ENCODE measurements at places on chromosomes 3 and 15.

GRCh38 chr15:73683777-73684580 lies at the start of gene CD276:
TSS of gene CD276 (plus strand) at chr15:73684383. CDS start at chr15:73699640, 15,257 bp downstream.
- H3K4me3 ChIP-seq = peak within 1 kb of the TSS; percentile 75
- DNase-seq = peak; percentile 86
- no peaks in the 10 kb centered on the region for H3K36me3 ChIP-seq
- peaks cover 23% of the 10 kb centered on the region for H3K27me3 ChIP-seq
- peak within 1 kb of the TSS; percentile 88 for H3K27ac ChIP-seq
- peaks cover 42% of the 10 kb centered on the region for H3K4me1 ChIP-seq

DNA sequence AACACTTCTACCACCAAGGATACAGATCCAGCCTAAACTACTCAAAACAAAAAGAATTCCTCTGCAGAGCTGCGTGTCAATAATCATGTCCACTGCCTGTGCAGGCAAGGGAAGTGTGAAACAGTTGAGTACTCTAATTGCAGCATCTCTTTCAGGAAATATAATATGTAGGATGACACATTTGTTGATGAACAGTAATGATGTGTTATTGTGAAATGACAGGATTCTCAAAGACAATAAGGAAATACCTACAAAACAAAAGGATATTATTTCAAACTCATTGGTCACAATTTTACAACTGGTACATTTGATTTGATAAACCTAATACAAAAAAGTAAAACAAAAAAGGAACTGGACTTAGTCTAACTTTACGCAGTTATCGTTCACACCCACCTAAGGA lies 4.4 kb downstream of the SPG11 start:
- no peak overlapping the region for H3K27ac ChIP-seq
- H3K27me3 ChIP-seq = no peaks in the 10 kb centered on the region
- H3K36me3 ChIP-seq = peaks cover 19% of the 10 kb centered on the region
- DNase-seq = no peak

DNA sequence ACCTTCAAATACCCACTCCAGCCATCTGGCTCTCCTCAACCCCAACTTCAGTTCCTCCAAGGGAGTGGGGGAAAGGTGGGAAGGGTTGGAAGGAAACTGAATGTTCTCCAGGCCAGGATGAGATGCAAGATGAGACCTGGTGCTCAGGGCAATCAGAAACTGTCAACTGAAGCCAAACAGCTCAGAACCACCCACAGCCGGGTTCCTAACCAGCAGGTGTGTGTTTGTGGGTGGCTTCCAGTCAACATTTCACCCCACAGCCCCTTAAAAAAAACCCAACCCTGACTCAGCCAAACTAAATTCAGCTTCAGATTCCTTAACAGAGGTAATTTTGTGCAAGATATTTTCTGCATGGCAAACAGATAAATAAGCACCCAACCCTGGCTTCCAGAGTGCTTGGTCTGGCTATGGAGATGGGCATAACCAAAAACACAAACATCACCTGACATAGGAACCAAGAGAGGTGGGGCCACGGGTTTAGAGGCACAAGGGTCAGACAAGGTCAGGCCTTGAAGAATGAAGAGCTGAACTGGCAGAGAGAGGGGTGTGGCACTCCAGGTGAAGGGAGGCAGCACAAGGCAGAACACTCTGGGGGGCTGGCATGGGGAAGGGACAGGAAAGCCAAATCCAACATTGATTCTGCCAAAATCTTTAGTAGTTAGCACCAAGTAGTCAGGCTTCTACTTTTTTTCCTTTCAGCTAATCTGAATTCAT lies 34.7 kb downstream of the ZNF445 start:
- peaks cover 19% of the 10 kb centered on the region for H3K4me1 ChIP-seq
- no peak overlapping the region for H3K27ac ChIP-seq
- peaks cover 45% of the 10 kb centered on the region for H3K36me3 ChIP-seq
- H3K27me3 ChIP-seq = no peaks in the 10 kb centered on the region
- no peak for DNase-seq

DNA sequence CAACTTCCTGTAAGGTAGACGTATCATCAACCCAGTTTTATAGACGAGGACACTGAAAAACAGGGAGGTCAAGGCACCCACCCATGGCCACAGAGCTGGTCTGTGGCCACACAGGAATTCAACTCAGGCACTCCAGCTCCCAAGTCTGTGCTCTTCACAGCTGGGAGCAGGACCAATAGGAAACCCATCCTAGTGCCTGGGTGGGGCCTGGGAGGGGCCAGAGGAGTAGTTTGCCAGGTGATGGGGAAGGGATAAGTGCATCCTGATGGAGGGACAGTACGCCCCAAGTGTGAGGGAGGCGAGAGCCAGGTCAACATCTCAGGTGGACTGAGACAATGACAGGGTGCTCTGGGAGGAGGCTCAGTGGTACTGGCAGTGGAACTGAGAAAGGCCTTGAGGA lies 22.0 kb downstream of the KIF9 start:
- no peak for DNase-seq
- no peak overlapping the region for H3K4me3 ChIP-seq
- H3K36me3 ChIP-seq = no peaks in the 10 kb centered on the region

GRCh38 chr3:109926376-109926775 lies 589.0 kb upstream of the DPPA4 start:
- H3K4me3 ChIP-seq = no peak overlapping the region
- H3K4me1 ChIP-seq = no peaks in the 10 kb centered on the region
- no peak overlapping the region for H3K27ac ChIP-seq
- DNase-seq = no peak
- H3K27me3 ChIP-seq = no peaks in the 10 kb centered on the region
- no peaks in the 10 kb centered on the region for H3K36me3 ChIP-seq

DNA sequence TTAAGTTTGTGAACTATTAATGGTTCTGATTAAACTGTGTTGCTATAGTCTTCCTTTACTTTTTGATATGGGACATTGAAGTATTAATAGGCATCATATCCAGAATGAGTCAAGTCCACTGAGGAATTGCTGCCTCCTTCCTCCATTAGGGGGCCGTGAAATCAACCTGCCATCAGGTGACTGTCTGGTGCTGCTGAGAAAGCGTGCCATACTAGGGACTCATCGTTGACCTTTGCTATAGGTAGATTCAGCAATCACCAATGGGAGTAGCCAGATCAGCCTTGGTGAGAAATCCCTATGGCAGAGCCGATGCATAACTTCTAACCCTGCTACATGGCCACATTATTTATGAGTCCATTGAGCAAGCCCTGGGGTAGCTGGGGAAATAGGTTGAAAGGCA lies 30.1 kb upstream of the SLC28A2 start:
- H3K36me3 ChIP-seq = no peaks in the 10 kb centered on the region
- no peaks in the 10 kb centered on the region for H3K4me1 ChIP-seq

- H3K4me3 ChIP-seq = no peak overlapping the region
- H3K36me3 ChIP-seq = peaks cover 89% of the 10 kb centered on the region
- no peaks in the 10 kb centered on the region for H3K27me3 ChIP-seq
- no peaks in the 10 kb centered on the region for H3K4me1 ChIP-seq
- H3K27ac ChIP-seq = no peak overlapping the region
- DNase-seq = no peak
Observed at GRCh38 chr3:33019981-33020380, 68.5 kb downstream of the CCR4 start.

- no peak overlapping the region for H3K4me3 ChIP-seq
- no peak for DNase-seq
- H3K27ac ChIP-seq = no peak overlapping the region
- H3K4me1 ChIP-seq = no peaks in the 10 kb centered on the region
- H3K27me3 ChIP-seq = no peaks in the 10 kb centered on the region
Observed at GRCh38 chr3:76308541-76308940, 523.2 kb upstream of the ZNF717 start.

GRCh38 chr3:141538568-141539240 lies 51.9 kb downstream of the RASA2 start:
- no peak for DNase-seq
- no peaks in the 10 kb centered on the region for H3K27me3 ChIP-seq
- H3K27ac ChIP-seq = no peak overlapping the region
- peaks cover 15% of the 10 kb centered on the region for H3K4me1 ChIP-seq
- H3K36me3 ChIP-seq = peaks cover 40% of the 10 kb centered on the region

DNA sequence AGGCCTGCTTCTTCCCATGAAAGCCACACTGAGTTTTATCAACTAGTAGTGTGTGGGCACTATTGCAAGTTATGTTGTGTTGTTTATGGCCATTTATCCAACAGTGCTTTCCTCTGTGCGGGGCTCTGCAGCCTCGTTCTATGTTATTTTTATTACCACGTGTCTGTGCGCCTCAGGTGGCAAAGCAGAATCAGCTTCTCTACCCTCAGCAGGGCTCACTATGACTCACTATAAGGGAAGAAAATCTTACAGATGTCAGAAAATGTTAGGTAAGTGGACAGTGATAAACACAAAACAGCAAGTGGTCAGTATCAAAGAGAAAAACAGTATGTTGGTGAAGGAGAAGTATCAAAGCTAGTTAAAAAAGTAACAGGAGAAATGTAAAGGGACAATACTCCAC lies 61.4 kb downstream of the MOBP start:
- no peak overlapping the region for H3K4me3 ChIP-seq
- DNase-seq = no peak
- H3K4me1 ChIP-seq = no peaks in the 10 kb centered on the region
- H3K27me3 ChIP-seq = no peaks in the 10 kb centered on the region

GRCh38 chr3:181637056-181637455 lies 74.7 kb upstream of the SOX2 start:
- H3K4me1 ChIP-seq = no peaks in the 10 kb centered on the region
- DNase-seq = no peak
- H3K36me3 ChIP-seq = no peaks in the 10 kb centered on the region
- no peaks in the 10 kb centered on the region for H3K27me3 ChIP-seq
- no peak overlapping the region for H3K27ac ChIP-seq

DNA sequence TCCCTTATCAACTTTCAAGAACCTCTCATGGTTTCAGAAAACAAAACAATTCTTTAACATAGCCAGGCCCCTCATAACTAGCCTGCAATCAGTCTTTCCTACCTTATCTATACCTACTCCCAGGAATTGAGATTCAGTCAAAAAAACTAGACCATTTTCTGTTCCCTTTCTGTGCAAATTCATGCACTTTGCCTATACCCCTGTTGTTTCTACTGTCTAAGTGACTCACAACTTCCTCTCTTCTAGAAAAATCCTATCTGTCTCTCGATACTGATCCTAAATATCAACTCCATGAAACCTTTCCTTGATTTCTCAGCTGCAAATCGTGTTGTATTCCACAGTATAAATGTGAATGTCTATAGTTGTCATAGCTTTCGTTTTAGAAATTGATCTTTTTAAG lies 10.9 kb upstream of the IL1RAP start:
- no peak for DNase-seq
- H3K36me3 ChIP-seq = no peaks in the 10 kb centered on the region
- no peak overlapping the region for H3K27ac ChIP-seq
- no peaks in the 10 kb centered on the region for H3K27me3 ChIP-seq

DNA sequence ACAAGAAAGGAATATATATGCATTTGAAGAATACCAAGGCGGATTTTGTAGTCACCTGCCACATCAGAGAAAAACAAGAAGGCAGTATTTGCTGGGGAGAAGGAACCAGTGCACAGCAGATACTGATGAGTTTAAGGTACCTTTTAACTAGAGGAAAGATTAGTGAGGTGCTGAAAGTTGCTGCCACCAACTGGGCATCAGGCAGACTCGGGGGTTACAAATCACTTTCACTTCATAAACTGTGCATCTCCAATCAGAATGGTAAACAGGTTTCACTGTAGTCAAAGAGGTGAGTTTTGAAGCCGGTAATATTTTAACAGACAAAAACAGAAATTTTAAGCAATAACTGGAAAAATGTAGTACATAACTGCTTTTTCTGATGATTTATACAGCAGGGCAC lies 4.1 kb downstream of the FBN1 start:
- DNase-seq = no peak
- no peak overlapping the region for H3K27ac ChIP-seq
- peaks cover 25% of the 10 kb centered on the region for H3K4me1 ChIP-seq

- no peaks in the 10 kb centered on the region for H3K36me3 ChIP-seq
- H3K27ac ChIP-seq = no peak overlapping the region
Observed at GRCh38 chr3:49593041-49593440, 38.8 kb downstream of the BSN start.

- H3K36me3 ChIP-seq = peaks cover 27% of the 10 kb centered on the region
- no peak for DNase-seq
- H3K4me3 ChIP-seq = no peak overlapping the region
Observed at GRCh38 chr15:51533672-51534398, 88.7 kb downstream of the DMXL2 start.

DNA sequence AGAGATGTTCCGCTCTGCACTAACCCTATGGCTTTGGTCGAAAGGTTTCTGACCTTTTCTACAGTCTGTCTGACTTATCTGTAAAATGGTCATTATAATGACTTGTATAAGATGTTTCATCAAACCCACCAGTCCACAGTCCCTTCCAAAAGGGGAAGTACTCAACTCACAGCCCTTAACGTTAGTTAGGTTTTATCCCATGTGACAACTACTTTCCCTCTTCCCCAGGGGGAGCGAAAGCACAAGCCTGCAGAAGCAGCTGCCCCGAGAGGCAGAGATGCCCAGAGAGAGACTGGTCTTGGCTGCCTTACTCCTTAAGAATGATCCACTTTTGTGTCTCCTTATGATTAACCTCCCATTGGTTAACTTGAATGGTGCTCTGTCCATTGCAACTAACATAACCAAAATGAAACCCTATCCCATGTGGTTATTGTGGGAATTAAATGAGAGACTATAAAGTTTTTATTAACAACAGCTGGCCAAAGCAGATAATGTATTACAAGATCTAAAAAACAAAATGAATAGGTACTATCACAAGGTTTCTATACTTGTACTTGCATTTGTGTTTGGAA lies 6.4 kb downstream of the ASTE1 start:
- no peak overlapping the region for H3K27ac ChIP-seq
- no peak overlapping the region for H3K4me3 ChIP-seq
- H3K4me1 ChIP-seq = peaks cover under 1% of the 10 kb centered on the region

DNA sequence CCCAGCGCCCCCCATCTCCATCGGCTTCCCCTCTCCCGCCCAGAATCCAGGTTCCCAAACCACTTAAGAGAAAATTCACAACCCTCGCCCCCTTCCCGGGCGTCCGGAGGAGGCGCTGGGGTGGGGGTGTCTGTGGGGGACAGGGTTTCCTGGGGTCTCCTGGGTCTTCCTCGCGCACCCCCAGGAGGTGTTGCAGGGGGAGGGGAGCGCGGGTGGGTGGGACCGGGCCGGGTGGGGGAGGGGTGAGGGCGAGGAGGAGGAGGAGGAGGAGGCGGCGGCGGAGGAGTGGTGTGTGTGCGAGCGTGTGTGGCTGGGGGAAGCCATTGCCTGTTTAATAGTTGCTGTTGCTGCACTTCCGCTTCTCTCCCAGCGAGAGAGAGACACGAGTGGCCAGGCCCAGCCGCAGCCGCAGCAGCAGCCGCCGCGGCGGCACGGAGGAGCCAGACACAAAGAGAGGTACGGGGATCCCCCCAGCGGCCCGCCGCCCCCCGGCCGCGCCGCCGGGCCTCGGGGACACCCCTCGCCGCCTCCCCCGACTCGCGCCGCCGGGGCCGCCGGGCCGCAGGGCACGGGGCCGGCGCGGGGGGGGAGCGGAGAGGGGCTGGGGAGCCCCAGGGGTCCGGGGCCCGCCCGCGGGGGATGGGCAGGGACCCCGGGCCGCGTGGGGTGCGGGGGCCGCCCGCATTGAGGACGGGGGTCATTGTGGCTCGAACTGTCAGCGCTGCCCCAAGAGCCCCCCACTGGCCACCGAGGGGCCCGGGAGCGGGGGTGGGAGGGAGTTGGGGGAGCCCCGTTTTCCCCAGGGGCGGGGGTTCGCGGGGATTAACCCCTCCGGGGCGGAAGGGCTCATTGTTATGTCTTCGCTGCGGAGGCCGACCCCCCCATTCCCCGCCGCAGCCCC lies at the start of gene UBE2E1:
Gene UBE2E1 (plus strand): TSS at position 323 of the 901 bp plus-strand sequence. CDS start 1,315 bp downstream, outside the sequence.
- no peaks in the 10 kb centered on the region for H3K27me3 ChIP-seq
- DNase-seq = peak; percentile 73
- no peaks in the 10 kb centered on the region for H3K36me3 ChIP-seq
- peaks cover 13% of the 10 kb centered on the region for H3K4me1 ChIP-seq
- H3K4me3 ChIP-seq = peak within 1 kb of the TSS; percentile 90
- H3K27ac ChIP-seq = peak within 1 kb of the TSS; percentile 85

Measured in stomach (tissue), 19 donors.